ENCODE measurements at places on chromosomes 1 and 21.

DNA sequence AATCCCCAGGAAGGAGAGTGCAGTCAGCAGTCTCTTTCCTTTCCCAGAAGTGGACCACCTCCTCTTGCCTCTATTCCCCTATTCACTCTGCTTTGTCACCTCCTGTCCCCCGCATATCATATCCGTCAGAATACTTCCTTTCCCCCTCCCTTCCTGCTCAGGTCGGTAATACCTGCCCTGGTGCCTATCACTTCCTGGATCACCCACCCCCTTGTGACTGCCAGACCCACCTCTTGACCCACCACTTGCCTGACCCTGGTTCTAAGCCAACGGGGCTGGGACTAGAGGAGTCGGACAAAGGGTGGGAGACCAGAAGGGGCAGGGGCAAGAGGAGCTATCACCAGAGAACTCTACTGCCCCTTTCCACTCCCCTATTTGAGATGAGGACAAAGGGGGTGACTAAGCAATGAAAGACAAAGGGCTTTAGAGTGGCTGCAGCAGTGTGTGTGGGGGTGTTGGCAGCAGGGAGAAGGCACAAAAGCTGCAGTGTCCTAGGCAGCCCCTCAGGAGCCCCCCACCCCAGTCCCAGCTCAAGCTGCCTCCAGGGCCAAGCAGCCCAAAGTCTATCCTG lies 1.7 kb upstream of the ADAMTS4 start:
- DNase-seq, result no peak

DNA sequence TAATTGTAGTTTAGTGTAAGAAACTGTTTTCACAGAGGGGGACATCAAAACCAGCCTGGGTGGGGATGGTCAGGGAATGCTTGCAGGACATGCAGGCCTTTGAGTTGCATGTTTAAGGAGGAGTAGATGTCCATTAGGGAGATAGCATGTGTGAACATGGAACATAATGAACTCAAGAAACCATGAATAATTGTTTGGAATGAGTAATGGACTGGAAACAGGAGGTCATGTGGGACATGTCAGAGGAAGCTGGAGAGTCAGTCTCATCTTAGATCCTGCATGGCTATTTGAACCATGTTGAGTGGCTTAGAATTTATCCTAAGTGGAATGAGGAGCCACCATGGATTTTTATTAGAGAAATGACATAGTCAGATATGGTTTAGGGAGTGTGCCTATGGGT lies 86.4 kb downstream of the RPE65 start:
- DNase-seq, result no peak

DNA sequence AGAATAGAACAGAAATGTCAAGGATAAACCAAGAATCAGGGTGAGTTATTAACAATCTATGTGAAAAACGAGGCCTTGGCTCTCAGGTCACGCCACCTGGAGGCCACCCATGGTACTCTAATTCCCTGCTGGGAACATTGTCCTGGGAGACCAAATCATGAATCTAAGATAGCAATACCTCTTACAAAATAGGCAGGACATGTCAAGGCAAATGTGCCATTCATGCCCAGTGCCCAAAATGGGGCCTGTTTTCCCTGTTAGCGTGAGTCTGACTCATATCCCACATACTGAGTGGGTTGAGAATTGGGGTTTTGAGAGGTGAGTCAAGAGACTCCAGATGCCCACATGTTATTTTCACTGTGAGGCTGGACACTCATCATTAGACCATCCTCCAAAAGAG lies 380.8 kb downstream of the HHIPL2 start:
- DNase-seq, result no peak

DNA sequence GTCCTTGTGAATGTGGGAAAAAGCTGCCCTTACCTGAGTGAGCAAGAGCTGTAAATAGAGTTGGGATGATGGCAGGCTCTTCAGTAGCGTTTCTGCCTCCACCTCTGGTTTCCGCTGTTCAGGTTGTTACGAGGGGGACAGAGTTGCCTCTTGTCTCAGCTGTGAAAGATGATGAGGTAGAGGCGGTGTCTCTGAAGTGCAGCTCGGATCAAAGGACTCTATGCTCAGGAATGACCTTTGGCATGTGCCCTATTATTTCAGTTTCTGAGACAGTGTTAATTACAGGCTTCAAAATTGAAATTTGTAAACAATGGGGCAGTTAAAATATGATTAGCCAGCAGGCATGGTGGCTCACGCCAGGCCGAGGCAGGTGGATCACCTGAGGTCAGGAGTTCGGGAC lies 70.3 kb downstream of the VPS26C start:
- DNase-seq, result no peak

DNA sequence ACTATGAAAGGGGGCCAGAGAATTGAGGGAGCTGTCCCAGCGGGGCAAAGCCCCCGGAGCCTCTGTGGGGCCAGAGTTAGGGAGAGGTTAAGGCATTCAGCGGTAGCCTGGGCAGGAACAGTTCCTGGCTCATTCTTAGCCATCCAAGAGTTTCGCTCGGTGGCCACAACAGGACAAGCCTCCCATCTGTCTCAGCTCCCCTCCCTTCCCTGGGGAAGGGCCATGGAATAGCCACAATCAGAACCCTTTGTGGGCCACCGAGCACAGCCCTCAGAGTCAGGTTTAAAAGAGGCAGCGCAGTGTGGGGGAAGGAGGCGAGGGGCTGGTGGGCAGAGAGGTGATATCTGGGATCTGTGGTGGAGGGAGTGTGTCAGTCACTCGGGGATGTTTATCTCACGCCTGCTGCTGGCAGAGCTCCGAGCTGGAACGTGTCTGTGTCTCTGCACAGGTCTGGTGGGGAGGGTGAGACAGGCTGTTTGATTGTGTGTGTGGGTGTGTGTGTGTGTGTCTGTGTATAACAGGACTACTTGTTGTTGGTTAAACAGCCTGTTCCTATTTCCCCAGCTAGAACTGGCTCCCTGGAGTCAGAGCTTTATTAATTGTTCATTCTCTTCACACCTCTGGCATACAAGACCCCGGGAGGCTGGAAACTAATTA lies 49.6 kb upstream of the GOLT1A start:
- no peak for DNase-seq

- no peak for DNase-seq
These were observed 22.1 kb downstream of the AIM2 start for GRCh38 chr1:159054427-159054826.

DNA sequence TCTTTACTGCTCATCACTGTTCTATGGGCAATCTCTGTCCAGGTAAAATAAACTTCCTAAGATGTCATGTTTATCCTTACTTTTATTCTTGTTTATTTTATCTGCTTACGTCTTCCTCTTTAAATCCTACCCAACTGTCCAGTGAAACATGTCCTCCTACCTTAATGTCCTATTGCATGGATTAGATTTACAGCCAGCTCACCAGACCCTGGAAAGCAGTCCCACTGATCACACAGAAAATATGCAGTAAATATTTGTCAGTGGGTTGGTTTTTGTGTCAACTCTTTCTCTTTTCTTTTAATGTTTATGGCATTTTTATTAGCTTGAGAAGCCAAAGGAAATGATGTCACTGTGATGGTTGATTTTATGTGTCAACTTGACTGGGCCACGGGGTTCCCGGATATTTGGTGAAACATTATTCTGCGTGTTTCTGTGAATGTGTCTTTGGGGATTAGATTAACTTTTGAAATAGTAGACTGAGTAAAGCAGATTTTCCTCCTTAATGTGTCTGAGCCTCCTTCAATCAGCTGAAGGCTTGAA lies 258.3 kb downstream of the SRGAP2C start:
- no peak for DNase-seq

DNA sequence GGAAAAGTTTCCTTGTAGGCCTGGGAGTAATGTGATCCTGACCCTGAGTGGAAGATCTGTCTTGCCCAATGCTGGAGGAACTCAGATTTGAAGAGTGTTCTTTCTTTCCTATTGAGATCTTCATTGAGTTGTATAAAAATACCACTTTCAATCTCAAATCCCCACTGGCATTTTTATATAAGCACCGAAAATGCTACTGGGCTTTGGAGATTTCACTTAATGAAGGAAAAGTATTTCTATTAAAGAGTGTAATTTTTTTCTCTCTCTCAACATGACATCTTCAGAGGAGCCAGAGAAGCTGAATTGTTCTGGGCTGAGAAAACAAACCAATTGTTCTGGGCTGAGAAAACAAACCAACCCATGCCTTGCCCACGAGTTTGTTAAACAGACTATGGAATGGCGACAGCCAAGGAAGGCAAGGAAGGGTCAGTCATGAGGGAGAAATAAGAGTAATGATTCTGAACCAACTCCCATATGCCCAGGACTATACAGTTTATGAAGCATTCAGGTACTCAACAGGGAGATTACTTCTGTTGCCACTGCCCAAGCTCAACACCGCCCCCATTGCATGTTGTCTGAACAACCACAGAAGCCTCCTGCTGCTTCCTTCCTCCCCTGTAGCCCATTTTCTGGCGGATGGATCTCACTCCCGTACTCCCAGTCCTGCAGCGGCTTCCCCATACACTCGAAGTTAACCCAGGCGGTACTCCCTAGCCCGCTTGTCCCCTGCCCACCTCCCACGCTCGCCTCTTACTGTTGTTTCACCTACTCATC lies 103.2 kb downstream of the BEND5 start:
- DNase-seq, result no peak

DNA sequence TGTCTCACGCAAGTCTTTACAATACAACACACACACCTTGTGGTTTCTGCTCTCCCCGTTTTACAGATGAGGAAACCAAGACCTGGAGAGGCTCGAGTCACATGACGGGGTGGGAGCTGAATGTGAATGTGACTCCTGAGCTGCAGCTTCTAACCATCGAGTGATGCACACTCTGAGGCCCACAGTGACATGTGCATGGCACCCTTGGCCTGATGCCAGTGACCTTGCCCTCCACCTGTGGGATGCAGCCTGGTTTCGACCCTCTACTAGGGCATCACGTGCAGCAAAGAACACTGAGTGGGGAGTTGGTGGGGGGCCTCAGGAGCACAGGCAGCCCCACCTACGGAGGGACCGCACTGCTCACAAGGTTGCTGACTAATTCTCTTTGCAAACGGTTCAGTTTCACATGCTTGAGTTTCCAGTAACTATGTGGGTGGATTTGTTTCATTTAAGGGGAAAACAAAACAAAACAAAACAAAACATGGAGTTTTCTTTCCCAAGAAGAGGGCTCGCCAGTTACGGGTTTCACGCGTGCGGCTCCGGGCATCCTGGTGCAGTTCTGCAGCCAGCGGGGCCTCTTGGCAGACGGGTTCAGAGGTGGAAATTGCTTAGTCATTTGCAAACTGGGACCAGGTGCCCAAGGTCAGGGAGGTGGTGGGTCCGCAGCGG lies 22.9 kb downstream of the SPSB1 start:
- DNase-seq, result peak; percentile 60

- DNase-seq, result no peak
These were observed 102.6 kb upstream of the TNR start for GRCh38 chr1:175845985-175846384.

DNA sequence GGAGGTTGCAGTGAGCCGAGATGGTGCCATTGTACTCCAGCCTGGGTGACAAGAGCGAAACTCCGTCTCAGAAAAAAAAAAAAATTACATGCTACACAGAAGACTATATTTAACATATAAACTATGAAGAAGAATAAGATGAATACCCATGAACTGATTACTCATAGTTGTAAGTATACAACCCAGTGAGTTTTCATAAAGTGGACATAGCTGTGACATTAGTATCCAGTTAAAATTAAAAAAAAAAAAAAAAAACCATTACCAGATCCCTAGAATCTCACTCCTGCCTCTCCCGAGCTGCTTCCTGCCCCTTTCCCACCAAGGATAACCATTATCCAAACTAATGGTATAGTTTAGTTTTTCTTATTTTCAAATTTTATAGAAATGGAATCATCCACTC lies 37.4 kb downstream of the UBE4B start:
- DNase-seq, result no peak

- no peak for DNase-seq
These were observed 1.5 kb downstream of the GALNT2 start for GRCh38 chr1:230068621-230068873.

- no peak for DNase-seq
These were observed 131.2 kb upstream of the UBE2U start for GRCh38 chr1:64072089-64072793.

Measured in activated naive CD4-positive, alpha-beta T cell treated with anti-CD3 and anti-CD28 coated beads, Interleukin-2, amount 50 U/mL, for 16 hours (primary cell).